ENCODE measurements at places on chromosomes 3 and 15.

DNA sequence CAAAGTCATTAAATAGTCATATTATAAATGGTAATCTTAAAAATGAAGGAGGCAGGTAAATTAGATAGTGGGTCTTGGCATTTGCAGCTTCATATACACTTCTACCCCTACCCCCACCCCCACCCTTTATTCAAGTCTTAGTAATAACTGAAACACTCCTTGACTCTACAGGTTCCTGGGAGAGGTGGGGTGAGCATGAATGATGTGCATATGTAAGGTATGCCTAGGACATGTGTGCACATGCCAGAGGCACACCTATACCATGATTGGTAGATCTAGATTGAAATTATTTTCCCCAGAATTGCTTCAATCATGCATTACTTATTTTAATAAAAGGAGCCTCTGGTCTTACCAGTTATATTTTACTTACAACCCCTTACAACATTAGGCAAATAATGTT, 40.1 kb upstream of the PDCD6IP start:
- DNase-seq, result no peak

DNA sequence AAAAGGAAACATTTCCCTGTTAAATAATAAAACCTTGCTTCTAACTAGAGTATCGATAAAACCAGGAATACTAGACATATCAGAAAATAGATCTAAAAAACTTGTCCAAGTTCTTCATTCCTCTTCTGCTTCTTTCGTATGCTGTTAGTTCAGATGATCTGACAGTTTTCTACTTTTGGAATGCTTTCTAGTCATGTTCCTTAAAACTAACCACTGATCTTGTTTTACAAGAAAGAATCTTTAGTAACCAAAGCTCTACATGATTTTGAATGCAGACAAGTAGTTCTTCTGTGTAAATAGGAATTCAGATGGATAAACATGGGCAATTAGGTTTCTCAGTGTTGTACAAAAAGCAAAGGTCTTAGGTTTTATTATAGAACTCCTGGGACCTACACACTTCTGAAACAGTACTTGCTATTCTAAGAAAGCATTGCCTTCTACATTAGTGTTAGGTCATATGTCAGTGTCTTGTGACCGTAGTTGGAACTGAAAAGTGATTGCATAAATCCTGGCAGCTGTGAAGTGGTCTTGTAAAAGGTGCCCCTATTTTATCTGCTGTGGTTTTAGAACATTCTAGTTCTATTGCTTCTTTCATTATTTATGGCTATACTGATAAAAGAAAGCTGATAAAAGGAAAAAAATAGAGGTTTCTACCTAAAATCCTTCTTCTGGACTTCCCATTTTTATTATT, 40.7 kb downstream of the SNRK start:
- DNase-seq, result no peak

DNA sequence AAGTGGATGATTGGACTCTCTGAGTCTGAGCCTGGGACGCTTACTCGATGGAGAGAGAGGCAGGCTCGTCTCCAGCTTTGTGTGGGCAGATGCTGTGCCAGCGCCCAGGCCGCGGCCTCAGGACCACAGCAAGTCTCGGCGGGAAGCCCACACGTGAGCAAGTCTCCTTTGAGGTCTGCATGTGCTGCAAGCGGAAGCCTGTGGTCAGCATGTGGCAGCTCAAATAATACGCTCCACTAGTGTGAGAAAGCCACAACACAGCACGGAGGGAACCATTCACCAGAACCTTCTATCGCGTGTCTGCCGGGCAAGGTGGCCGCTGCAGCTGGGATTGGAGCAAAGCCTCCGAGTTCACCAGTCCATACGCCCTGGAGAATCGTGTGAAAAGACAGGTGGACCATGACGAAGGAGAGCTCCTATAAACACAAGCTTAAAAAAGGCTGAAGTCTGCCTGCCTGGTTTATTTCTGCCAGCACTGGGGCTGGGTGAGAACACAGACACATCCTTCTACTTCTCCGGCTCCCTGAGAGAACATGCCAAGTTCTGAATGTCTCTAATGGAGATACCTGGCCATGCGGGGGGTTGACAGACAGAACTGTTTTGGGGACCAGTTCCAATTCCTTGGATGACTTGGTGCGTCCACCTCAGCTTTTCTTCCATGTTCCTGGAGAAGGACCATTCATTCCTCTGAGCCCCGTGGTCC, 82.0 kb upstream of the LRIG1 start:
- no peak for DNase-seq

DNA sequence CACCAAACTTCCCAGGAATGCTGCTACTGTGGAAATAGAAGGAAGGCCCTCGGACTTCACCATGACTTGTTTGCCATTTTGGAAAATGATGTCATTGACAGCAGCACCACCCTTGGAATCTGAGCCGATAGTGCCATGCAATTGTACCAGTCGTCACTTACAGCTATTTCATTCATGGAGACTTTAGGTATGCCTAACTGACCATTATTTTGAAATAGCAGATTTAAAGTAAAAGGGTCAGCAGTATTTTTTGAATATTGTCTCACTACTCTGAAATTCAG, 66.0 kb upstream of the ARL8B start:
- no peak for DNase-seq

- no peak for DNase-seq
Measured at GRCh38 chr3:82643948-82644347, 882.5 kb upstream of the GBE1 start.

GRCh38 chr15:97425596-97425995, 534.9 kb upstream of the ARRDC4 start:
- DNase-seq, result no peak

Data from right kidney (tissue), 9 donors.